ENCODE measurements at places on chromosomes 13 and 19. TPM values are rescaled to one million over a fixed set of nuclear protein-coding genes. Genes with fewer than 3 reads are reported as not detected.

SELENOV gene
- total RNA-seq: 2.9 TPM

PVR gene
- 14.8 TPM for total RNA-seq

FFAR3 gene
- total RNA-seq: not detected

GRCh38 chr13:50512474-50513299 lies 330.8 kb downstream of the DLEU7 start:
- DNase-seq: no peak
- no peaks in the 10 kb centered on the region for H3K27me3 ChIP-seq
- no peak overlapping the region for H3K4me3 ChIP-seq
- no peaks in the 10 kb centered on the region for H3K4me1 ChIP-seq
- H3K36me3 ChIP-seq: no peaks in the 10 kb centered on the region

- no peaks in the 10 kb centered on the region for H3K36me3 ChIP-seq
- H3K27me3 ChIP-seq: no peaks in the 10 kb centered on the region
- no peak overlapping the region for H3K4me3 ChIP-seq
- H3K27ac ChIP-seq: no peak overlapping the region
- H3K4me1 ChIP-seq: peaks cover 4% of the 10 kb centered on the region
Measured at GRCh38 chr13:38017320-38017719, 147.7 kb upstream of the TRPC4 start.

DNA sequence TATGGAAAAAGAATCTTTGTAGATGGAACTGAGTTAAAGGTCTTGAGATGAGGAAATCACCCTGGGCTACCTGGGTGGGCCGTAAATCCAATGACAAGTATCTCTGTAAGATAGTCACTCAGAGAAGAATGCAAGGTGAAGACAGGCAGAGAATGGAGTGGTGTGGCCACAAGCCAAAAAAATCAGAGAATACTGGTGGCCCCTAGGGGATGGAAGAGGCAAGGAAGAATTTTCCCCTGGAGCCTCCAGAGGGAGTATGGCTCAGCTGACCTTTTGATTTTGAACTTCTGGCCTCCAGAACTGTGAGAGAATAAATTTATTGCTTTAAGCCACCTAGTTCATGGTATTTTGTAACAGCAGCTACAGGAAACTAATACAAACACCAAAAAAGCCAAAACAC lies 32.7 kb upstream of the CSNK1A1L start:
- H3K27me3 ChIP-seq: no peaks in the 10 kb centered on the region
- H3K36me3 ChIP-seq: no peaks in the 10 kb centered on the region
- no peak for DNase-seq
- no peak overlapping the region for H3K27ac ChIP-seq
- no peak overlapping the region for H3K4me3 ChIP-seq

DNA sequence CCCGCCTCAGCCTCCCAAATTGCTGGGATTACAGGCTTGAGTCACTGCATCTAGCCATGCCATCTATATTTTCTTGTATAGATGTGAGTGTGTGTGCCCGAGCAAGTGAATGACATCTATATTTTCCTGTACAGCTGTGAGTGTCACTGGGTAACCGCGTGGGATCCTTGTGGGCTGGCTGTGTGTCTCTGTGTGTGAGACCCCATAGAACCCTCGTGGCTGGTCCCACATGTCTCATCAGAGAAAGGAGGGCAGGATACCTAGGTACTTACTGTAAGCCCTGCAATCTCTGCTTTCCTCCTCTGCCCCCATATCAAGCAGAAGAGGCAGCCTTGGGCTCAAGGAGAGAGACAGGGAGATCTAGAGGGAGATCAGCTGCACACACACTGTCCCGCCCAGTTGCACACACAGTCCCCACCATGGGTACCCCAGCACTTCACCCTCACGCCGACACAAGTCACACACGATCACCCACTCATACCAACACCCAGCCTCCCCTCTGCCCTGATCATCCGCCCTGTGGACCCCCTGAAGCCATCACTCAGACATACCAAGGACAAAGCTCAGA lies 655 bp downstream of the DENND1C start:
- H3K27ac ChIP-seq: no peak overlapping the region
- no peak for DNase-seq
- no peak overlapping the region for H3K4me3 ChIP-seq
- peaks cover 4% of the 10 kb centered on the region for H3K4me1 ChIP-seq
- peaks cover 2% of the 10 kb centered on the region for H3K27me3 ChIP-seq
